ENCODE measurements at places on chromosomes 16 and 17. TPM values are rescaled to one million over a fixed set of nuclear protein-coding genes. Genes with fewer than 3 reads are reported as not detected.

Gene CLEC10A
- total RNA-seq, result not detected

Gene PIK3R5
- under 0.01 TPM for total RNA-seq

Gene ZNF267
- 11.0 TPM for total RNA-seq

Gene CACNB1
- 7.7 TPM for total RNA-seq

Gene LGALS9B
- not detected for total RNA-seq

Gene ST6GALNAC2
- total RNA-seq, result 1.9 TPM

Gene PRAC2
- not detected for total RNA-seq

Gene ADGRG1
- 0.97 TPM for total RNA-seq

Gene GPR139
- not detected for total RNA-seq

Gene ABCA9
- total RNA-seq, result 2.3 TPM

Gene PHOSPHO1
- total RNA-seq, result under 0.01 TPM

Gene P2RX5
- total RNA-seq, result 0.32 TPM

Gene WNK4
- total RNA-seq, result 3.9 TPM

Gene ABCC6
- total RNA-seq, result 2.6 TPM

Gene CTRL
- total RNA-seq, result not detected

Gene CNGB1
- not detected for total RNA-seq

Gene RHOT2
- 44.0 TPM for total RNA-seq

Gene BCAS3
- total RNA-seq, result 23.7 TPM

Gene CCDC200
- not detected for total RNA-seq

Gene ZP2
- not detected for total RNA-seq

Gene QRICH2
- total RNA-seq, result 2.2 TPM

Measured in fibroblast of villous mesenchyme (primary cell).